ENCODE measurements at places on chromosomes 1 and 21.
A peak's percentile ranks its signal among the peaks of the same experiment; 100 is the strongest.

DNA sequence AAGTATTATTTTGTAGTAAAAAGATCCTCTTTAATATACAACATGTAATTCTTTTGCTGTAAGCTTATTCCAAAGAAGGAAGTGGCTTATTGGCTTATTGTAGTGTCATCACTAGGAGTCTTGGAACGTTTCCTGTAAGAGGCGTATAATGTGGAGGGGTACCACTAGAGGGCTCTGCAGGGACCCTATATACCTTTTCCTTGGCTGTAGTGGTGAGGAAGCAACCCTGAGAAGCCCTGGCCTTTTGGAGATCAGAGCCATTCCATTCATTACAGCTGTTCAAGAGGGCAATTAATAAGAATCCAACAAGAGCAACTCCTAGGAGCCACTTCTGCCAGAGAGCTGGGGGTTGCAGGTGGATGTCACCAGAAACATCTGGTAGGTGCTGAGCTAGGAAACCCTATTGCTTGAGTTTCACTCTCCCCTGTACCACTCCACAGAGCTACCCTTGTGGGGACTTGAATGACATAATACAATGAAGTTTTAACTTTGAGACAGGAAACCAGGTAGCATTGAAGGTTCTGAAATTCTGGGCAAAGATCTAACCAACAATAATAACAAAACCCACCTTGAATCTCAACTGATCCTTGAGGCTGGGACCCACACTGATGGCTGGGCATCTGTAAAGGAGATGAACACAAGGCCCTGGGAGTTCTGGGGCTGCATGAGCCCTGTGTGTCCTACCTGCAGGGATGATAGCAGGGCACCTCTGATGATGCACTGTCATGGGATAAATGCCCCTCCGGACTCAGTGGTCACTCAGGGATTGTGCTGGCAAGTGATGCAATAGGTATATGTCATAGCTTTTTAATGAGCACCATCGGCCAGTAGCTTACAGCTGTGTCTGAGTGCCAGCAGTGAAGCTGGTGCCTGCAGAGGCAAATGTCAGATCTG is 160.2 kb upstream of the COA6 start:
- peak; percentile 71 for ATAC-seq

DNA sequence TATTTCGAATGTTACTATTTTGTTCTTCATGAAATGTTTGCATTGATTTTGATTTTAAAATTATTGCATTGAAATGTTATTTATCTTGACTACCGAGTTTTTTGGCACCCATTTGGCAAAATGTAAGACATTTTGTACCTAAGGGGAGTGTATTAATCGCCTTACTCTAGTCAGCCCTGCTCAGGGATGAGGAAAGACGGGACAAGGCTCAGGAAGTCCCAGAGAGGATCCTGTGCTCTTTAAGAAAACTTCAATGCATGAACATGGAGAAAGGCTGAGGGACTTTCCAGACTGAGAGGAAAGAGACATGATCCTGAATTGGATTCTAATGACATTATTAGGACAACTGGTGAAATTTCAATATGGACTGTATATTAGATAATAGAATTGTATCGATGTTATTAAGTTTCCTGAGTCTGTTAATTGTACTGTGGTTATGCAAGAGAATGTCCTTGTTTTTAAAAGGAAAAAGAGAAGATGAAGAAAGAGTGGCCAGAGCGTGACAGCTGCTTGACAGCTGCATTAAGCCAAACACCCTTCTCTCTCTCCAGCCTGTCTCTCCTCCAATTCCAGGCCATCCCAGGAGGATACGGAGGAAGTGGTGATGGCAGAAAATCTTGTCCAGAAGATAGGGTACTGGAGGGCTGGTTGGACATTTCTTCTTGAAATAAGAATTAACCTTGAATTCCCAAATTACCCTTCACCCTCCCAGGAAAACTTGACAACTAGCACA is 66.0 kb downstream of the PLEKHA6 start:
- ATAC-seq = no peak

DNA sequence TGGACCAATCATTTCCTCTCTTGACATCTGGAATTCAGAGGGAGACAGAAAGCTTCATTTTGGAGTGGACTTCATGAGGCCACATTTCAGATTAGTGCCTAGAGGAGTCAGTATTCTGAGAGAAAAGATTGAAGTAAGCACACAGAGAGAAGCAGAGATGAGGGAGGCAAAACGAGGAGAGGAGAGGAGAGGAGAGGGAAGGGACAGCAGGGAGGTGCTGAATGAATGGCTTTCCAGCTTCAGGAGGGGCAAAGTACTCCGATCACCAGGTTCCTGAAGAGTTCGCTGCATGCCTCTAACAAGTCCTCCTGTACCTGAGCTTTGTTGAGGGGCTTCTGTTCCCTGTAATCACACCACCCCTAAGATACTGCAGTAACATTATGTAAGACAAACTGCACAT is 76.0 kb downstream of the NRIP1 start:
- ATAC-seq = no peak

DNA sequence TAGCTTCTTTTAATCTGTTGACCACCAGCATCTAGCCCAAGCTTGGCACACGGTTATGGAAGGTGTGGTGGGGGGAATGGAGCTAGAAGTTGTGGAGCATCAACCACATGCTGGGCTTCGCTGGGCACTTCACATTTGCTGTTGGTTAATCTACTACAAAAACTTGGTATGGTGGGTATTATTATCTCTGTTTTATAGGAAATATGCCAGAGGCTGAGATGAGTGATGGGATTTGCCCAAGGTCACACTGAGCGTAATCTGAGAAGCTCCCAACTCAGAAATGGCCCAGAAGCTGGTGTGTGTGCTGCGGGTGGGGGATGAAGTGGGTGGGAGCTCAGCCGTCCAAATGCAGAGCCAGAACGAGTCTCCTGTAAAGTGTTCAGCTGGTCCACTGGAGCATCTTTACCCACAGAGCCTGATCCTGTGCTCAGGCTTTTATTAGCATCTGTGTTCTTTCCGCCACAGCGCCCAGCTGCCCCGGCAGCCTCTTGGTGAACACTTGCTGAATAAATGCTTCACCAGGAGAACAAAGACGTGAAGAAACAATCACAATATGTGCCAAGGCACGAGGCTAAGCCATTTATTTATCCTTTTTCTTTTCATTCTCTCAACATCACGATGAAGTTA is 98.6 kb upstream of the JUN start:
- no peak for ATAC-seq

- ATAC-seq = no peak
Observed at GRCh38 chr1:234706931-234707330, 97.0 kb upstream of the IRF2BP2 start.

DNA sequence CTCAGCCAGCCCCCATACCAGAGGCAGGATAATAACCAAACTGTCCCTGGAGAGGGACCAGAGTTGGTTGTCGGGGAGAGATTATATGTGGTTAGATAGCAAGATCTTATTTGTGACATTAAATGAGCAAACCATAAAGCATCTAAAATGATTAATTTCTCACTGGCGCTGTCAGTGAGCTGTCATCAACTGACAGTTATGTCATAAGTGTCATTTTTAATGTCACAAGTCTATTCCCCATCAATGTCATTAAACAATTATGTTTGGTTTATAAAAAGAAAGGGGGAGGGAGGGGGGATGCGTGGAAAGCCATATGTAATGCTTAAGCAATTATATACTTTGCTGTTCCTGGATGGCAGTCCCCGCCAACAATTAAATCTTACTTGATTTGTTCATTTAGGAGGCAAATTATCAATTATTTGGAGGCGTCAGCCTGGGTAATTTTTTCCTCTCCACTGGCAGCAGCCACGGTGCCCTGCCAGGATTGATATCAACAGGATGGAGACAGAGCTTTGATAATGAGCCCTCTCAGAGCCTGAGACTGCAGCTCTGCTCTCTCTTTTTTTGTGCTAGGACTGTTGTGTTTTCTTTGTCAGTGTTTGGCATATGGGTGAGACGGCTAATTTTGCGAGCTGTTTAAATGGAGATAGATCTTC is 333.6 kb upstream of the CAMK1G start:
- peak; percentile 42 for ATAC-seq

GRCh38 chr1:21290546-21290944 is 282 bp upstream of the ECE1 start:
- ATAC-seq = peak; percentile 22

Measured in SK-N-SH treated with all-trans-retinoic acid at 6 μM for 48 hours (cell line).